Activated T-cell treated with anti-CD3 and anti-CD28 coated beads for 48 hours (primary cell): ENCODE measurements at places on chromosomes 12 and 14.

DNA sequence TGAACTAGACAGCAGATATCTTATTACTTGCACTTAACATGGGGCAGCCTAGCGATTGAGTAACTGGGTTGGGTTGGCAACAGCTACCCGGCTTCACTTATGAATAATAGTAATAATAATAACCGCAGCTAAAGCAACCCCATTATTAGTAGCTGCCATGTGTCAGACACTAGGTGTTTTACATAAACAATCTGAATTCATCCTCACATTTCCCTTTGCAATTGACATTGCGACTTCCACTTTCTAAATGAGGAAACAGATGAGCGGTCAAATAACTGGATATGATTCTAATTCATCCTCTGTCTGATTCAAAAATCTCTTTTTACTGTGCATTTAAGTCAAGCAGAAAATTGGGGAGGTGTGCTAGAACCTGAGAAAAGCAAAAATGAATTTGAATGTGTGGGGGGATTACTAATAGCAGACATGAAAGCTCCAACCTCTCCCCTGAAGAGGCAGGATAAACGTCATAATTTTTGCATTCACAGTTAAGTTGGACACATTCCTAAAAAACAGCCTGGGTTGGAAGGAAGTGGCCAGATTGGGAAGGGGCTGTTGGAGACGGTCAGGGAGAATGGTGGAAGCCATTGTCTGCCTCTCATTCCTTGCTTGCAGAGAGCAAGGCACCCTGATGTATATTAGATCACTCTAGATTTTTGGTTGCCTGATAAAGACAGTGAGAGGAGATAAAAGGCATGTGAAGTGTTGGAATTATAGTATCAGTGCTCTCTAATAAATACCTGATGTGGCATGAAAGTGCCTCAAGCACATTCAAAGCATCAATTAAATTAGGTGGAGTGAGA, 13.1 kb downstream of the EMP1 start:
- DNase-seq, result no peak

DNA sequence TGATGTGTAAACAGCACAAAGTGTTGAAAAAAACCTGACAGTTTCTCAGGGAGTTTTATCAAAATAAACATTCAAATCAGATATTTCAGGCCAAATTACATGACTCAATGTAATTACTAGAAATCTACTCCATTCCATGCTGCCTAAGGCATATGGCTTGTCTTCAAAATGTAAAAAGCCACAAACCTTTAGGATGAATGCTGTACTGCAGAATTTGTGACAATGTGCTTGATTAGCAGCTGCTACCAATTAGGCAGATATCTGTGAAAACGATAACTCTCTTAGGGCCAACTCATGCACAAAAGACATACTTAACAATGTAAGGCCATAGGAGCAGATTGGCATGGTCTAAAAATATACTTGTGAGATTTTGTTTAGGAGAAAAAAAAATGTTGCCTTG, 267.0 kb downstream of the DACT1 start:
- DNase-seq, result no peak

DNA sequence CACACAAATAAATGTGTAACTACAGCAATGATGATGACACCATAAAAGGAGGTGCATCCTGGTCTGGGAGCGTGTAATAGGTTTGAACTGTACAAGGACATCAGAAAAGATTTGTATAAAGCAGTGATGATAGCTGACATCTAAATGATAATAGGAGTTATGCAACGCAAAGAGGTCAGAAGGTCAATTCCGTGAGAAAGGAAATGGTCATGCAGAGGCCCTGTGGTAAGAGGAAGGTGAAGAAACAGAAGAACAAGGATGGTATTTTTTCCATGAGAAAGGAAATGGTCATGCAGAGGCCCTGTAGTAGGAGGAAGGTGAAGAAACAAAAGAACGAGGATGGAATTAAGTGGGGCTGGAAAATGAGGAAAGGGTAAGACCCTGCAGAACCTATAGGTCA, 106.7 kb upstream of the TMPO start:
- DNase-seq, result no peak

- DNase-seq, result no peak
These were observed 363 bp upstream of the LMO3 start for GRCh38 chr12:16606201-16606849.
